ENCODE measurements at places on chromosomes 11 and 22.

DNA sequence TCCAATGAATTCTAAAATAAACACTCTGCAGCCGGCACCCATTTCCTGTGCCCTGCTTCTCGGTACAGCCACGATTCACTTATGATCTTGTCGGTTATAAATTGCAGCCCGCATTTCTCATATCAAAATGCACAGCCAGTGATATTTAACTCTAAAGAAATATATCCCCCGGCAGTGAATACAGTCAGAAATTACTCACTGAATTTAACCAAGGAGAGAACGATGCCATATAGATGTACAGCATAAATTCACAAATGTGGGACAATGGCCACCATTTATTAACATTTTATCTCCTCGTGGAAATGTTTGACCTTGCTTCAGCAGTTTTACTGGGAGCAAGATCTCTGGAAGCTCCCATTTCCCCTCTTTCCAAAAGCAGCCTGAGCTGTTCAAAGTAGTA is 1517.8 kb downstream of the BRD1 start:
- no peak for DNase-seq

DNA sequence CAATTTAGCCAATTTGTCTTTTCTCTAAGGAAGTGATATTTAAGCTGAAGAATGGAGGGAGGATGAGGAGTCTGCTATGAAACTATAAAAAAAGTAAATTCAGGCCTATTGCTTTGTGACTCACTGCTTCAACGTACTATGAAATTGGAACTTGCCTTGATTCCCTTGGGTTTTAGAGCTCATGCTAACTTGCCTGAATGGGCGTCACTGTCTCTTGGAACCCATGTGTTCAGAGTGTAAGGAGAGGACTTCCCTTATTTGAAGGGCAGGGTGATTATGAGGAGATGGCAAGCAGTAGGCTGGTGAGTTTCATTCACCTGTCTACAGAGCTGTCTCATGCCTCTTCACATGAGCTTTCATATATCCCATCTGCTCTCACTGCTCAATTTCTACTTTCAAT is 28.7 kb upstream of the WT1 start:
- no peak for DNase-seq

GRCh38 chr11:111336582-111337256 is 38.4 kb downstream of the POU2AF3 start:
- DNase-seq, result no peak

DNA sequence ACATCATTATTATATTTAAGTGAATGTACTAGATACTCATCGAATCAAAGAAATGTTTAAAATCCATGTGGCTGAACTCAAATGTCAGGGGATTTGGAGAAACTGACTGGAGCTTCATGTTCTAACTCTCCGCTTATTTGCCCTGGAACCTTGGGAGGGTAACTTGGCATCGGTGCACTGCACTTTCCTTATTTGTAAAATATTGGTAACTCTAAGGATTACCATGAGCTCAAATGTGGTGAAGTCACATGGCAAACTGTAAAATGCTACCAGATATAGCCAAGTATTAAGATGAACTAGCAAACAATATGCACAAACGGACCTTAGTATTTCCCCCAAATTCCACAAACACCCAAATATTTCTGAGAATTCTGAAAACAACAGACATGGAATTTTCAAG is 75.6 kb downstream of the ETS1 start:
- DNase-seq, result no peak

- DNase-seq, result no peak
Measured at GRCh38 chr22:25364281-25364680, 144.8 kb downstream of the CRYBB2 start.

GRCh38 chr22:29727131-29727523 is 7.3 kb downstream of the CABP7 start:
- DNase-seq, result peak; percentile 40

DNA sequence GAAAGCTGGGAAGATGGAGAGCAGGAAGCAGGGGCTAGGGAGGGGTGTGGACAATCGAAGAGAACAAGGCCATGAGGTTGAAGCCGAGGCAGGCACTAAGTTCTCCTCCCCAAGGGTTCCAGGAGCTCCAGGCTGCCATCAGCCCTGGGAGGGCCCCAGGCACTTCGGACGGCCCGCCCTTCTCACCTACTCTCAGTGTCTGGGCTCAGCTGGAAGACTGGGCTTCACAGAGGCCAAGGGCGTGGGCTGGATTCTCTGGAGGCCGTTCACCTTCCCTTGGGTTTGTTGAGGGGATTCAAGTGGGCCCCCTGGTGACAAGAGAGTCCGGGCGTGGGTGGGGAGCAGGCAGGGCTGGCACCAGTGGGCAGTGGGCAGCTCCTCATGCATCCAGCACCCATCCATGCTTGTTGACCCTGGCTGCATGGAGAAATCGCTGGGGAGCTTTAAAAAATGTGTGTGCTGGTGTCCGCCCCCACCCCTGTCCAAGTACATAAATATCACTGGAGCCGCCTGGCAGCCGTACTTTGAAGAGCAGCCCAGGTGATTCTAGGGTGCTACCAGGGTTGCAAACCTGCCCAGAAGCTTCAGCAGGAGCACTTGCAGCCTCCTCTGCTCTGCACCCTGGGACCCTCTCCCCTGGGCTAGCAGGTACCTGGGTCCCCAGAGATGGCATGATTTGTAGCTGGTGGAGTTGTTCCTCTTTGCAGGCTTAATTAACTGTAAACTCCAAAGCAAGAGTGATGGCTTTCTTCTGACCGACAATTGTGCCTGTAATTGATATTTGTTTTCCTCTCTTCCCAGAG is 74.3 kb downstream of the RTL6 start:
- DNase-seq, result no peak

GRCh38 chr22:45598596-45599217 is 72.9 kb upstream of the ATXN10 start:
- no peak for DNase-seq

DNA sequence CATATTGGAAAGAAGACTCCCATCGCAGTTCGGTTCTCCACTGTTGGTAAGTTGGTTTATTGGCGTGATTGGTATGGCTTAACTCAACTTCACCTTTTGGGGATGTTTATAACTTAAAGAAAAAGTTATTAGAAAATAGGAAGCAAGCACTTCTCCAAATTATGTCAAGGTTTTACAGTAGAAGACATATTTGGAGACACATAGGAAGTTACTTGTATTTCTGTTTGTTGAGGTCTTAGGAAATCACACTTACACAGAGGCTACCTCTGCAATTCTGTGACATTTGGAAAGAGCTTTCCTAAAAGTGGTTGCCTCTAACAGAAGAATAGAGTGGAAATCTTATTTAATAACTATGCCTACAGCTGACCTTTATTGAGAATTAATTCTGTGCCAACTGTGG is 12.3 kb downstream of the CAT start:
- no peak for DNase-seq

DNA sequence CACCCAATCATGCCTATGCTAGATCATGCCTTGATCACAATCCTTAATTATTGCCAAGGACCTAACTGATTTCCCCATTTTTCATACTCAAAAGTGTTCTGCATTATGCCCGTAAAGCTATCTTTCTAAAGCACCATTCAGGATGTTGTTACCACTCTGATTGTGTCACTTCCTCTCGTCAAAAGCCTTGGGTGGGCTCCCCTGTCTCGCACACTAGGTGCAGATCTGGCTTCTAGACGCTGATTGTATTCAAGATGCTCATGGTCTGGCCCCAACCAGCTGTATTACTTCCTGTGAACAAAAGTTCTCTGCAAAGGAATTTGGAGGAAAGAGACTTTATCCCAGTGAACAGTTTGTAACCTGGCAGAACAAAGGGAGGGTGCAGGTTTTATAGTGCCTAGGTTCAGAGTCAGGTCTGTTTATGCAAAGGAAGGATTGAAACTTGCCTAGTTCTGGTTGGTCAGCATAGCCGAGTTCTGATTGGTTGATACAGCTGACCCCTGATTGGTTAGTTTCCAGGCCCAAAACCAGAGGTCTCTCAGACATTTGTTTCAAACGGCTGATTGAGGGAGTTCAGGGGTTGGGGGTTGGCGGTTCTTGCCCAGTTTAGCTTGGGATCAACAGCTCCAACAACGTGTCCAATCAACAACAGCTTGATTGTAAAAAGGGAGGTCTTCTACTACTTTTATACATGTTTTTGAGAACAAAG is 25.4 kb downstream of the ATG13 start:
- peak; percentile 36 for DNase-seq

DNA sequence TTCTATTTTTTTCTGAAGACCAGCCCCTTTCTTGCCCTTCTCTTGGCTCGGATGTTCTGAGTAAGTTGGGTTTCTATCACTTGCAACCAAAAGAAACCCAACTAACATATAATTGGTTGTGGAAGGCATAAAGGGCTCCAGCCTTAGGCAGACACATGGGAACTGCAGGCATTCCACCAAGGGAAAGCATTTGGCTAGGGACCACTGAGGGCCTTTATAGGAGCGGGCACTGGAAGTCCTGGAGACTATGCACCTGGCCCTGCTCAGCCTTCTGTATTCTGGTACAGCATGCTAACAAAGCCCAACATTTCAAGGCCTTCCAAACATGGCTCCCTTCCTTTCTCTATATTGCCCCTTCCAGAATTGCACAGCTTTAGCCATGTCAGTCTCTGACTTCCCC is 17.6 kb upstream of the LMO1 start:
- no peak for DNase-seq

DNA sequence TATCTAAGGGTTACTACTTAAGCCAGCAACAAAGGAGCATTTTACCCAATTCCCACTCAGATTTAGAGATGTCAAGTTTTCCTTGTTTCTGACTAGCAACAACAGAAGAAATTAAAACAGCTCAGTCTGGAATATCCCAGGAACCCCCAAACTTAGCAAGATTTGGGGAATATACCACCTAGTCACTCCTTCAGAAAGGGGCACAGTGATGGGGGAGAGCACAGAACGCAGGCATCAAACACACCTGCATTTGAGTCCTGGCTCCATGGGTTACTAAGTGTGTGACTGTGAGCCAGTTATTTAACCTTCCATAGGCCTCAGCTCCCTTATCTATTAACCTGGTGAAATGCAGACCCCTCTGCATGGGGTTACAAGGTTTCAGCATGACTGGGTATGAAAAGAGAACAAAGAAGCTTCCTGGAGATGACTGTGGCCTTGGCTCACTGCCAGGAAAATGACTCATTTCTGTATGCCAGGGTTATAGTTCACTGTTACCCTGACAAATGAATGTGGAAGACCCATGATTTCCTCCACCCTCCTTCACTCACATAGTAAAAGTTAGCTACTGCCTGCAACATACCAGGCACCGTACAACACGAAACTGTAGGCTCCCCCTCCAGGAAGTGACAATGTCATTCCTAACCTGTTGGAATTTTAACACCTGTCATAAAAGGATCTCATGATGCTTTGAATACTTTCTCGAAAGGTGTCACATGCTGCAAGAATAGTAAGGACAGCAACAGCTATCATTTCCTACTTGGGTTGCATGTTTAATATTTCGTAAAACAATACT is 79.6 kb downstream of the ME3 start:
- DNase-seq, result peak; percentile 86

GRCh38 chr11:37465221-37465620 is 867.2 kb upstream of the RAG2 start:
- DNase-seq, result no peak

- no peak for DNase-seq
Measured at GRCh38 chr11:82636615-82637014, 97.0 kb downstream of the FAM181B start.

DNA sequence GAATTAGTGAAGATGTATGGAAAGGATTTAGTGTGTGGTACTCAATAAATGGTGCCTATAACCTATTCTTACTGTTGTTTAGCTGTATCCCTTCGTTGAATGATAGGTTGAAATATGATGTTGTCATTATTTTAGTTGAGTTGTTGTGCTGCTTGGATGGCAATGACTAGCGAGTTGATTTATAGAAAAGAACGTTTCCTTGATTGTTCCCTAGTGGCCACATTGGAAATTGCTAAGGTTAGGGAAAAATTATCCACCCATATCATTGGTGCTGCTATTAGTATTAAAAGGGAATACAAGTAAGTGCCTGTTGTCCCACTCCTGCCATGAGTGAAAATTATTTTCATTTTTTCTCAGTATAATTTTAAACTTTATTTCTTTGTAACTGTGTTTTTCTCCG is 14.5 kb downstream of the EMSY start:
- DNase-seq, result no peak

- no peak for DNase-seq
Measured at GRCh38 chr22:36208914-36209313, 7.3 kb upstream of the APOL4 start.

DNA sequence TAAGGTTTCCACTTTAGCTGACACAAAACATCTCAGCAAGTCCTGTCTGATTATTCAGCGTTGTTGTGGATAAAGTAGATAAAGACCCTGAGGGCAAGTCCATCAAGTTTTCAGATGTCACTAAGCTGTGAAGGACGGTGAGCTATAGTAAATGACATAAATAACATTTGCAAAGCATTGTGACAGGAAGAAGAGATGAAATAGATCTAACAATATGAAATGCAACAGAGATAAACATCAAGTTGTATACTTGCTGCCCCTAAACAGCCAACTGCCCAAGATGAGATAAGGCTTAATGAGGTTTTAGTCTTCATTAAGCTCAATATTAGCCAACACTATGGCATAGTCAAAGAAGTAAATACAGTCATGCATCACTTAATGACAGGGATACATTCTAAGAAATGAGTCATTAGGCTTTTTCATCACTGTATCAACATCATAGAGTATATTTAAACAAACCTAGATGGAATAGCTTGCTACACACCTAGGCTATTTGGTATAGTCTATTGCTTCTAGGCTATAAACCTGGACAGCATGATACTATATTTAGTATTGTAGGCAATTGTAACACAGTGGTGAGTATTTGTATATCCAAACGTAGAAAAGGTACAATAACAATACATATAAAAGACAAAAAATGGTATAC is 625.1 kb upstream of the ANO5 start:
- DNase-seq, result no peak

- DNase-seq, result no peak
Measured at GRCh38 chr22:49112176-49112575, 715.5 kb downstream of the BRD1 start.

- DNase-seq, result no peak
Measured at GRCh38 chr22:26567610-26568009, 22.3 kb downstream of the TPST2 start.

GRCh38 chr11:78363024-78363619 is 54.5 kb downstream of the GAB2 start:
- no peak for DNase-seq

GRCh38 chr11:106276859-106277436 is 199.5 kb downstream of the AASDHPPT start:
- DNase-seq, result no peak
